ENCODE measurements at places on chromosomes 1 and 21.

GRCh38 chr21:15003463-15004135 is 61.2 kb downstream of the NRIP1 start:
- no peak for DNase-seq

- DNase-seq: no peak
Measured at GRCh38 chr1:153921803-153922075, 1.0 kb downstream of the GATAD2B start.

GRCh38 chr1:44609412-44609767 is 64.9 kb downstream of the TMEM53 start:
- no peak for DNase-seq

- DNase-seq: no peak
Measured at GRCh38 chr1:81053826-81054225, 746.9 kb upstream of the ADGRL2 start.

DNA sequence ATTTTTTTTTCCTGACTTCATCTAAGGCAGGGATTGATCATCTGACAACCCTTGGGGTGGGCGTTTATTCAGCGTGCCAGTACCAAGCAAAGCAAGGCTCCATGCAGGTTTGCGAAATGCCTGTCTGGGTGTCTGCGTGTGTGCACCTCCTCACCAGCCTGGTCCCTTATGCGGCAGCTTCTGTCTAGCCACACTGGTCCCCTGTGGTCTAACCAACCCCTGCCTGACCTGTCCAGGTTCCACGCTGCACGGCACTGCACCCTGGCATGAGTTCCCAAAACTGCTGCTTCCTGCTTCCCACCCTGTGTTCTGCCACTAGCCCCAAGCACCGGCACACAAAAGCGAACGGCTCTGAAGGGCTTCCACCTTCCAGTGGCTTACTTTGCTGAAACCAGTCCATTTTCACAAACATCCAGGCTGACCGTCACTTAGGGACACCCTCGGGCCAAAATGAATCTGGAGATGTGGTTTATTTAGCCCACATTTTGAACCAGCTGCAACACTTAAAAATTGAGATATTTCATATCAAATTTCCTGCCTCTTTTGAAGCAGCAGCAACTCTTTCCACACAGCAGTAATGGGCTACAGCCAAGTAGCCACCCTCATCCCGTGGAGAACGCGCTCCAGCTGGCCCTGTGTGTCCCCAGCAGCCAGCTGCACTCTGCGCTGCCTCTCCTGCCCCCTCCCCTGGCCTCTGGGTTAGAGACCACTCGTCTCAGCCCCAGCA is 55.7 kb downstream of the HLCS start:
- DNase-seq: no peak

DNA sequence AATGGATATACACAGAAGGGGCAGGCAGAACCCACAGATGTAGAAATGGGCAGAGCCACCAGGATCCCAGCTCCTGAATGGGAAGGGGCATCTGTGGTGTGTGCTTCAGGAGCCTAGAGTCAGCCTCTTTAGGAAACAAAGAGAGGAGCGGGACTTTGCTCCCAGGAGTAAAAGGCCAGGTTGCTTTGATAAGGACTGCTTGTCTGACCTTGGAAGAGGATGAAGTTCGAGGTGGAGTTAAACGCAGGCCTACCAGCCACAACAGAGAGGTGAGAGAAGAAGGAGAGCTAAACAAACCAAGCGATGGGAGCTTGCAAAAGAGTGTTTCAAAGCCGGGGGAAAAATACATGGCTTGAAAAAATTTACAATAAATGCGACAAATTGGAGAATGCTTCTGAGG is 49.9 kb upstream of the TMPRSS2 start:
- no peak for DNase-seq

- DNase-seq: no peak
Measured at GRCh38 chr1:30444401-30444800, 279.0 kb downstream of the MATN1 start.

Measured in activated T-helper 1 cell treated with Interleukin-2 at 50 U/mL for 16 hours (primary cell).